NCI-H1105 treated with DMSO at 0.1 percent for 48 hours (cell line): ENCODE measurements at places on chromosomes 7 and 10.

- DNase-seq, result no peak
These were observed 60.9 kb downstream of the C10orf90 start for GRCh38 chr10:126609566-126609965.

GRCh38 chr7:65444899-65445823, 71.5 kb downstream of the ZNF92 start:
- DNase-seq, result no peak

DNA sequence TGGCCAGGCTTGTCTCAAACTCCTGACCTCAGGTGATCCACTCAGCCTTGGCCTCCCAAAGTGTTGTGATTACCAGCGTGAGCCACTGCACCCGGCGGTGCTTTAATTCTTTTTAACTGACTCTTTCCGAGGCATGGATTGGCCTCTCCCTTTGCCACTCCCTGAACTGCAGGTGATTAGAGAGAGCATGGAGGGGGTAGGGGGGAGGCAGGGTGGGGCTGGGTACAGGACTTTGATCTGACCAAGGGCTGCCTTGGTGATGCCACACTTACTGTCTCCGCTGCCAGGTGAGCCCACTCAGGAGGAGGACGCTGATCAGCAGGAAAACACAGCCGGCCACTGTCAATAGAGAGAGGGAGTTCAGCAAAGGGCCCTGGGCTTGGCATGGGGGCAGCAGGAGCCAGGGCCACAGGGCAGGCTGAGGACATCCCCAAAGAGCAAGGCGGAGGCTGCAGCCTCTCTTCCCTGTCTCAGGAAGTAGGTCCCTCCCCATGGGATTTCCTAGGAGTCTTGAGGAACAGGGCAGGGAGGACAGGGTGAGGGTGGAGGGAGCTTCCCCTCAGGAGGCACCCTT, 40.5 kb upstream of the IL15RA start:
- no peak for DNase-seq

DNA sequence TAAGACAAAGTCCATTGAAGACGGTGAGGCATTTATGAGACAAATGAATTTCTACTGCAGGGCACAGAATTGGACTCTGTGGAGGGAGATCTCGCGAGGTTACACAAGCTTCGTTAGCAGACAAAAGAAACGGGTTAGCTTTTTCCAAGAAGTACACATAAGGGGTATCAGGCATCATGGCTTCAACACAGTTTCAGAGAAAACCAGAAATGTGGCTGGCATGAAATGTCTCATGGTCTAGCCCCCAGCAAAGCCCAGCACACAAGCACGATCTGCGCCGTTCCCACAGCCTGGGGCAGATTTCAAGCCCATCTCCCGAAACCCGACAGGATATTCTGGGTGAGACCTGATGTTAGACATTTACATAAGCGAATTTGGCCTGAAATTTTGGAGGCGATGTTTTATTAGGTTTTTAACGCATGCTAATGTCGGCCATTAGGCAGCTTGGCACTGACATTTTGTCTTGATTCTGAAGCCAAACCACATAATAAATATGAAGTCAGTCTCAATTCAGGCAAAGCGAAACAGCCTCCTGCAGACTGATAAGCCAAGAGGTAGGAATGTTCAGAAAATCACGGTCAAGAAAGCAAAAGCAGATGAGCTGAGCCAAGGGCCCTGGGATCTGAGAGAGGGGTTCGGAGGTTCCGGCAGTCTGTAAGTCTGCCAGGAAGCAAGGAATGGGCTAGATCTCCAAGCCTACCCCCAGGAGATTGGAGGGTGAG, 240.5 kb downstream of the PRPF18 start:
- no peak for DNase-seq
